ENCODE measurements at places on chromosomes 5 and 9.
A peak's percentile ranks its signal among the peaks of the same experiment; 100 is the strongest.

DNA sequence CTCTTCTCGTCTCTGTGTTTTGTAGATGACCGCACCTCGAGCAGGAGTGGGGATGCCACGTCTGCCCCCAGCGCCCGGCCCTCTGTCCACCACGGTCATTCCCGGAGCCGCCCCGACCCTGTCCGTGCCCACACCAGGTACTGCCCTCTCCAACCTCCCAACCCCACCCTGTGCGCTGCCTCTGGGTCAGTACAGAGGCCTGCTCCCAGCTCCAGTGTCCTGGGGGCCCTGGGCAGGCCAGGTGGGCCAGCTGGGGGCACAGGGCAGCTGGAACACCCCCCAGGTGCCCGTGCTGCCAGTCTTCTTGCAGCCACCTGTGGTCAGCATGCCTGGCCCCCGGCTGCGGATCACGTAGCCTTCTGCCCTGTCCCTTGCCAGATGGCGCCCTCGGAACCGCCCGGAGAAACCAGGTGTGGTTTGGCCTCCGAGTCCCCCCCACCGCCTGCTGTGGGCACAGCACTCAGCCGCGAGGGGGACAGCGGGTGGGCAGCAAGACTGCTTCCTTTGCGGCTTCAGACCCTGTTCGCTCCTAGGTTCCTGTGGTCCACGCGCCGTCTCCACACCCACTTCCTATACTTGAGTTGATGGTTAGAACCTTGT is 133.7 kb downstream of the WNK2 start:
- no peak for DNase-seq

- DNase-seq = no peak
Observed at GRCh38 chr9:131100445-131100844, 4.1 kb downstream of the AIF1L start.

GRCh38 chr9:95822583-95823431 is 52.7 kb upstream of the ERCC6L2 start:
- DNase-seq = no peak

GRCh38 chr9:71587576-71588362 is 180.5 kb downstream of the CEMIP2 start:
- DNase-seq = no peak

DNA sequence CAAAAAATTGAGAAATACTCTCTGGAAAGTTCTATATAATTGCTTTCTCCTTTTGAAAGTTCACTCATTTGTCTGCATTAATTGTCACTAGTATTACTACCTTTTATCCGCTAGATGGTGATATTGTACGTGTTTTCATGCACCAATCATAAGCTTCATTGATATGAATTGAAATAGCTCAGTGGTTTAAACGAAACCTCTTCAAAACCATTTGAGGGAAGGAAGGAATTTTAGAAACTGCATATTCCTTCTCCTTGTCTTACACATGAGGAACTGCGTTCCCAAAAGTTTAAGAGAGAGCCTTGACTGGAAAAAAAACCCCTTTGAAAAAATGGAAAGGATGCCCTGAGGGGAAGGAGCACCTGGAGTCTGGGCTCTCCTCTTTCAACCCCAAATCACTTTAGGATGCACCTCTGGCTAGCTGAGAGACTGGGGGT is 98.6 kb downstream of the YTHDC2 start:
- DNase-seq = peak; percentile 45

- DNase-seq = no peak
Observed at GRCh38 chr9:129604766-129605163, 16.1 kb downstream of the C9orf50 start.

GRCh38 chr5:81909677-81910076 is 62.1 kb upstream of the ATG10 start:
- peak; percentile 28 for DNase-seq

- DNase-seq = no peak
Observed at GRCh38 chr5:67453111-67453905, 256.7 kb upstream of the CD180 start.
